ENCODE measurements at places on chromosomes 4 and X.

DNA sequence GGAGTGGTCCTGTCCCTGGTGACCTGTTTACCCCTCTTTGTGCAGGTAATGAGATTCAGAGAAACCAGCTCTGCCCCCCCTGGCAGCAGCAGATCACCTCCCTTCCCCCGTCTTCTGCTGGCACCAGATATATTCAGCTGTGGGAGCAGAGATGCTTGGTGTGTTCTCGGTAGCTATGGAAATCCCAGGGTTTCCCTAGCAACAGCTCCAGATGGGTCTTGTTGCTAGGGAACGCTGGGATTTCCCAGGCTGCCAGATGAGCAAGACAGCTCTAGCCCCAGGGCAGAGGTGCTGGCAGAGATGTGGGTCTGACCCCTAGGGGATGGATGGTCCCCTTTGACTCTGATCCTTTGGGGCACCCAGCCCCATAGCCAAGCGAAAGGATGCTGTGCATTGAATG is 20.2 kb downstream of the CETN2 start:
- DNase-seq, result no peak

DNA sequence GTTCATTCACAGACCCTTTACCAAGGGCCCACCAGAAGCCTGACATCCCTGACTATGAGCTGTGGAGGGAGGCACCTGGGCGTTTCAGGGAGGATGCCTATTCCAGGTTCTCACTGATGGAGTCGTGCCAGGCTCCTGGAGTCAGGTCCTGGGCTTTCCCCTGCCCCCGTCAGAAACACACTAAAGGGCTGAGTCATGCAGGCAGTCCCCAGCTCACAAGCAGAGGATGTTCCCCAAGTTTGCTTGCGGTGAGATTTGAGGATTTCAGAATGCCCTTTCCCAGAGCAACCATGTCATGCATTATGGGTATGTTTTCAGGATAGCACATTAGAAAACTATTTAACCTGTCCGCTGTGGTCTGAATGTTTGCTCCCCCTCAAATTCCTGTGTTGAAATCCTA is 45.2 kb downstream of the FHDC1 start:
- DNase-seq, result no peak

DNA sequence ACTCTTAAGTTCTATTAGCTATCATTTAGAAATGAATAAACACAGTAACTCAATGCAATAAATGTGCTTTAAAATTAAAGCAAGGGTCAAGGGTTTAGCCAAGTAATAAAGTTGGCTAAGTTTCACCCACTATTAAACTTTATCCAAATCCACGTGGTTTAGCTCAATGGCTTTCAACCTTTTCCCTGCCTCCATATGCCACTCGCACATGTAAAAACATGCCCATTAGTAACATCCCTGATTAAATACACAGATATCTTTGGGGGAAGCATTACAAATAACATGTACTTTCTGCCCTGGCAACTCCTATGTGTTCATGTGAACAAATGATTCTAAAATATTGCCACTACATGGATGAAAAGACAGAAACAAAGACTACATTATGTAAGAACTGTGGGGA is 130.8 kb downstream of the ZAR1 start:
- DNase-seq, result no peak

DNA sequence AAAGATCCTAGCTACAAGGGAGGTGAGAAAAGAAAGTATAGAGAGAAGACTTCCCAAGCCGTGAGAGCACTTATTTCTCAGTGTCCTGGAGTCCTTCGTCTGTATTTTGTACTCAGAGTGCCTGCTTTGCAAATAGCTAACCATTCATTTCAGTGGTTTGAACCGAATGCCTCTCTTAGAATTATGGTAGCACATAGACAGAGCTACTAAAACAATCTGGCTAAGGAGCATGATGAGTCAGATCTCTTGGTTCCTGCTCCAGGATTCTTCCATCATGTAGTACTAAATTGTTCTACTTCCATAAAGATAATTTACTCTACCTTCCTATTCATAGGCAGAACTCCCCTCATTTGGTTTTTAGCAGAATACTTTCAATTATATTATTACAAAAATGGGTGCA is 946.6 kb downstream of the STIM2 start:
- DNase-seq, result no peak

DNA sequence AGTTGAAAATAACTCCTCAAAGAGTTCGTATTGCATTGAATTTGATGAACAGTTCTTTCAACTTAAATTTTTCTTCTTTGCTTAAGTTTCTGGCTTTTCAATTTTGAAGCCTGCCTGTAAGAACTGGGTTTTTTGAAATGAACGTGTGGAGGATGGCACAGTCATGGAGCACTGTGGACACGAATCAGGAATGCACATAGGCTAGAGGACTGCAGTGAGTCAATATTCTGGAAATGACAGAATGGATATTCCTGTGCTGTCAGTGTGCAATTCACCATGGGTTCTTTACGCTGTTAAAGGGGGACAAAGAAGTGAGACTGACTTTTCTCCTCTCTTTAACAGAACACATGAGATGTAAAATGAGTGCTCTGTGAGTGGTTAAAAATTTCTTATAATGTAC is 368.0 kb upstream of the AGA start:
- no peak for DNase-seq

DNA sequence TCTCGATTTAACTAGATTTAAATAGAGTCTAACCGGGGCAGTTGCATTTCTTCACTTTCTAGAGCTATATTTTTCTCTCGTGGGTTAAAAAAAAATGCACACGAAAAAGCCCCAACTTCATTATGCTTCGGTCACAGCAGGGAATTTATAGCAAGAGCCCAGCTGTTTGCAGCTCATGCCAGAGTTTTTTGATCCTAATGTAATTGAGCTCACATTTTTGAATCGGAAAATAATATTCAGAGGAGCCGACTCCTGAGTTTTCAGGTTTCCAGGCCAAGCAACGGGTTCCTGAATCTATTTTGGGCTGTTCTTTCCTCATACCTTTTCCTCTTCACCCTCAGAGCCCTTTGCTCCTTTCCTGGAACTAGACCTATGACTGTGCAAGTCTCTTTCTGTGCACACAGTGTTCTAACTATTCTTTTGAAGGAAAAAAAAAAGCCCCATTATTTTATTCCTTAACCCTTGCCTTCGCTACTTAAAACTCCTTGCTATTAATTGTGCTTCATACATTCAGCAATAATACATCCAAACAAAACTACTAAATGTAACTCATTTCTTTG is 27.5 kb upstream of the ESX1 start:
- no peak for DNase-seq

DNA sequence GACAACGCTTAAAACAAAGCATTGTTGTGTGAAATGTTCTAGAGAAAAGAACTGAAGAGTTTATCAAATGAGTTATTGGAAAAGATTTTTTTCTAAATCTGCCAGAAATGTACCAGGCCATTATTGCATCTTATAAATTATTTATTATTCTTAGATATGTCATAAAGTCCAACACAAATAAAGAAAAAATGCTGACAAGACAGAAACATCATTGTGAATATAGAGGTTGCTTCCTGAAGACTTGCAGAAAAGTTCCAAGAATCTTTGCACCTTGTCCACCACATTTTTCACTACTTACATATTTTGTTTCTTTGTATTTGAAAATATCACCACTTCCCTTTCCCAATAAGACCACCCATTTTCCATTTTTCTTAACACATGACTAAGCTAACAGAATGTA is 545.8 kb downstream of the IQCM start:
- no peak for DNase-seq

DNA sequence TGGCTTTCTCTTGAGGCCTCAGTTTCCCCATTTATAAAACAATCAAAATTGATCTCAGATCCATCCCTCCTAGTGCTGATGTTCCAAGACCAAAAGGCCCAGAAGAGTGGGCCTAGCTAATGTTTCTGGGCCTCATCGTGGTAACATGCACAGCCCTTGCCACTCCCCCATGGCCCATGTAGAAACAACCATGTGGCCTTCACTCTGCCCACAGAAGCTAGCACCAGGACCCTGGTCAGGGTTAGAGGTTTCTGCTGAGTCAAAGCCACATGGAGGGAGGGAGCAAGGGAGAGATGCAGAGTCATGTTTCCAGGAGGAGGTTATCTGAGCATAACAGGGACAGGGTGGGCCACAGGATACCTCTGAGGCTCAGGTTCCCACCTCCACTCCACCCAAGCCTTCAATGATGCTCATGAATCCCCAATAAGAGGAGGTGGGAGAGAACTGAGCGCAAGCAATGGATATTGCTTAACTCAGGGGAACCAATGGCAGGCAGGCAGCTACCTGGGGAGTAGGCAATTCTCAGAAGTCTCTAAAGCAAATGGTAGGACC is 16.9 kb downstream of the OTUD5 start:
- DNase-seq, result no peak

DNA sequence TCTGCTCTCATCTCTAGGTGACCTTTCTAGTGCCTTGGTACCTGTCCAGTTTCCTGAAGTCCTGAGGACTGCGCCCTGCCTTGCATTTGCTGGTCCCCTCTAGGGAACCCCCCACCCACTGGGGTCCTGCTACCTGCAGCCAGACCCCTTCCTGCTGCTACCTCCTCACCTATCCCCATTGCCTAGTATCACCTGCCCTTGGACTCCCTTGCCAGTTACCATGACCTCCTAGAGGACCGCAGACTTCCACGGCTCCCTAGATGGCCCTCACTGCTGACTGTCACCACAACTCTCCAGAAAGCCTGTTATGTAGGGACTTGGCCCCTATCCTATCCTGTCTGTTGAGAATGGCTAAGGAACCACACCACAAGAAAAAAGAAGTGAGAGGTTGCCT is 166.6 kb downstream of the EFNB1 start:
- no peak for DNase-seq

GRCh38 chr4:15682242-15683142 is 865 bp downstream of the FAM200B start:
- DNase-seq, result peak; percentile 9

DNA sequence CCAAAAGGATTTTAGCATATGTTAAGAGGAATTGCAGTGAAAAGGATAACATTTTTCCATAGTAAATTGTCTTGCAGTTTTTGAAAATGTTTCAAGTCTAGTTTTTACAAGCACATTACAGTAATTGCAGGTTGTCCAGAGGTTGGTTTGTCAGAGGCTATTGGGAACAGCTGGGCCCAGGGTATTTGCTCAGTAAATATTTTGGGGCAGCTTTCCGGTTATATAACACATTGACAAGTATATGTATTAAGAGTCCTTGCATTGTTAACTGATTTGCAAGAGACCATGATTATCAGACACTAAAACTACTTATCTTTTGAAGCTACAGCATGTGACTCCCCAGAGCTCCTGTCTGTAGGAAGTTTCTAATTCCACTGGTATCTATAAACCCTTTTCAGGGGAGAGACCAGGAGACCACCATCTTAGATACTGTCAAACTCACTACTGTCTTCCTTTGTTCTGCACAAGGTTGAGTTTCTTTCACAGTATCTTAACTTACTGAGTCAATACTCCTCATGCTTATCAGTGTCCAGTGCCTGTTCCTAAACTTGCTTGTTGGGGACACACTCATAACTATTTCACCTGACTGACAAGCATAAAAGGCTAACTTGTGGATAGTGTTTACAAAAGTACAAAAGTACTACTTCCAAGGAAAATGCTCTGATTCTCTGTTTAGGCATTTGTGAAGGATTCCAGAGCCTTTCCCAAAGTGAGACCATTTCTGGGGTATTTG is 18.9 kb upstream of the RGN start:
- no peak for DNase-seq

GRCh38 chr4:165631208-165631894 is 241.7 kb upstream of the TLL1 start:
- DNase-seq, result no peak

GRCh38 chrX:35251226-35251625 is 308.6 kb downstream of the FAM47B start:
- DNase-seq, result no peak

DNA sequence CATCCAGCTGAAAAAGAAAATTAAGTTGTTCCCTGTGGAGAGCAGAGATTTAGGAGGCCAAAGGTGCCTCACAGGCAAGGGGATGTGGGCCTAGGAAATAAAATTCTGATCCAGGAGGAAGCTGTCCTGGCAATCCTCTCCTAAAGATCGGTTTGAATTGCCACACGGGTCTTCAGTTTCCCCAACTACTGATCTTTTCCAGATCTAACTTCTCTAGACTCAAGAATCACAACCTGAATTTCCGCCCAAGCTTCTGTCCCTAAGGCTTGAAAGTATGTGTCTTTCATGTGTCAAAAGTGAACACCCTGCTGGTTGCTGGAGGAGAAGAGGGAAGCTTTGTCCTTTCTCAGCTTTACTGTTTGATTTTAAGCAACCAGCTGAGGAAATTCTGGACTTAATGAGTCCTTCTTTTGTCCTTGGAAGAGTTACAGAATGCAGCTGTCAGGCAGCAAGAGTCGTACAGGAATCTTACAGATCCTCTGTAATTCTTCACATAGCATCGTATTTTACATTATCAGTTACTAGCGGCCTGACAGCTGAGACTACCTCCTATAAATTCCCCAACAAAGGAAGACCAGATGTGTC is 93.8 kb downstream of the INPP4B start:
- no peak for DNase-seq

GRCh38 chr4:76559236-76560071 is 124.4 kb downstream of the SHROOM3 start:
- no peak for DNase-seq

DNA sequence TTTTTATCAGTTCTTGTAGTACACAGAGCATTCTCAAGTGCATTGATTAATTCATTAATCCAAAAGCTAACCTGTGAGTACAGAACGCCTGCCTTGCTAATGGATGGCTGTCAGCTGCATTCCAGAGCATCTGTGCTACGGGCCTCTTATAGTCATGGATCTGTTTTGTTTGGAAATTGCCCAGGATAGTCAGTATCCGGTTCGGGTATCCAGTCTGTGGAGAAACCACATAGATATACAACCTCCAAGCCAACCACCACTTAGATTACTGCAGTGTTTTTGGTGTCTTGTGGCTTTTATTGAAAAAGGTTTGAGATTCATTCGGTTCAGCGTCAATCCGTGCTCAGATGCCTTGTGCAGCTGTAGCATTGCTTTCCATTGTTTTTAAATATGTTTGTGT is 4.0 kb downstream of the LAP3 start:
- no peak for DNase-seq

DNA sequence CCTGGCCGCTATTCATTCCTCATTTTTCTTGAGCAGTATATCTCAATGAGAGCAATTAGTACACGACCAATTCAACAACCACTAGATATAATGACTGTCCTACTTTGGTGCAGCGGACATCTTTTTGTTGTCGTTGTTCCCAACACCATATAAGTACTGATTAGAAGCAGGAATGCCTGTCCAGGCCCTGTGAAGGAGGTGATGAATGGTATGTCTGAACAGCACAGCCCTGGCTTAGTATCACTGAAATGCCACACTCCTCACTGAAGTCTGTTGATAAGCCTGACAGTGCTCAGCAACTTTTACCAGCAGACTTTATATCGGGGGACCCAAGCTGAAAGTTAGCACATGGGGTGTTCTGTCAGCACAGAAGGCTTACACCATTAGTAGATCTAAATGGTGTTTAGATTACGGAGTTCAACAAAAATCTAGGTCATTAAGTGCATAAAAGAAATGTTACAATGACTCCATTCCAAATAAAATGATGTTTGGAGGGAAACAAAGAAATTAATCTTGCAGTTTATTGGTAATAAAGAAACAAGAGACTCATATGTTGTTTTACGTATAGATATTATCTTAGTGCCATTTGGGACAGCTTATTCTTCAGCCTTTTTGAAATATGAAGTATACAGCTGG is 228.3 kb upstream of the TTC29 start:
- no peak for DNase-seq

- DNase-seq, result no peak
Measured at GRCh38 chrX:15815779-15816437, 25.6 kb downstream of the ZRSR2 start.
